HFFc6 (cell line): ENCODE measurements at places on chromosomes 4 and X.

GRCh38 chr4:73734530-73735001 lies 5.8 kb upstream of the CXCL8 start:
- DNase-seq, result no peak

DNA sequence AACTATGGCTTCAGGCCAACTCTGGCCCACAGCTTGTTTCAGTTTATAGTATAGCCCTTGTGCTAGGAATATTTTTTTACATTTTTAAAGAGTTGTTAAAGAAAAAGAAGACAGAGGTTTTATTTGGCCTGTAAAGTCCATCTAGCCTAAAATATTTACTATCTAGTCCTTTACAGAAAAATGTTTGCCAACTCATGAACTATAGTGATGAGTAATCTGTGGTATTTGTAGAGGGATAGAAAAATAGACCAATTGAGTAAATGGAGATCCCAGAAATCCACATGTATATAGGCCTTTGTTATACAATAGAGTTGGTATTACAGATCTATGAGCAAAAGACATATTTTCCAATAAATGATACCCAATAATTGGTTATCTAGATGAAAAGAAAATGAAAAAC lies 288.7 kb downstream of the PRDM5 start:
- DNase-seq, result no peak

- no peak for DNase-seq
These were observed 146.2 kb downstream of the PCDH7 start for GRCh38 chr4:30866346-30866745.

- no peak for DNase-seq
These were observed 101.8 kb downstream of the PJA1 start for GRCh38 chrX:69063486-69063885.

- DNase-seq, result no peak
These were observed 1.0 kb upstream of the ARHGAP4 start for GRCh38 chrX:153926858-153927671.

- no peak for DNase-seq
These were observed 20.5 kb downstream of the COMMD8 start for GRCh38 chr4:47442980-47443379.

- no peak for DNase-seq
These were observed 72.5 kb downstream of the C4orf46 start for GRCh38 chr4:158599150-158599549.

DNA sequence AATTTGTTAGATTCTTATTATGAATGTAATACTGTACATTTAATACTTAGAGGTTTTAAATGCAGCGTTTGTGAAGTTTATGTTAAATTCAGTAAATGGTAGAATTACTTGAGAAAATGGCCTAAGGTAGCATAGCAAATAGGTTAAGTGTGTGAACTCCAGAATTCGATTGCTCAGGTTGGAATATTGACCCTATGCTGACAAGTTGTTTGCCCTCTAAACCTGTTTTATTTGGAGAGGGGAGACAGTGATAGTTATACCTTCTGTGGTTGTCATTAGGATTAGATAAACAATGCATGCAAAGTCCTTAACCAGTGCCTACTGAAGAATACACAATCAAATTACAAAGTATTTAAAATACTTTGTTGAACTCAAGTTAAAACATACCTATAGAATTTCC lies 5.4 kb downstream of the ADAD1 start:
- DNase-seq, result no peak
